Activated effector memory CD4-positive, alpha-beta T cell treated with Interleukin-2 at 50 U/mL for 16 hours (primary cell): ENCODE measurements at places on chromosomes 1 and 21.

DNA sequence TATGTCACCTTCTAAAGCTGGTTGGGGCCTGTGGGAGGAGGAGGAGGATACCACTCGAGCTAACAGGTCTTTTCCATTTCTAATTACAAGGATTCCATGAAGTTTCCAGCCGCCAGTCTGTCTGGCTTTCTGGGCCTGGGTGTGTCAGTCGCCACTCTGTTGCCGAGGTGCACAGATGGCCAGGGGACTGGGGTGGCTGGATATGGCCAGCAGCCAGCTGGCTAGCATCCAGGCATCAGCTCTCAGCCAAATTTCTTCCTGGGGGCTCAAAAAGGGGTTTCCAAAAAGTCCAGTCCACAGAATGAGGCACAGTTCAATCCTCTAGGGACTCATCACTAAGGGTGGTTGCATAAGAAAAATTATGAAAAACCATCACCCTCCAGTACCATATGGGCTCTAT, 32.4 kb downstream of the ITPKB start:
- no peak for DNase-seq

GRCh38 chr1:59699227-59699847, 115.4 kb upstream of the HOOK1 start:
- DNase-seq = no peak

DNA sequence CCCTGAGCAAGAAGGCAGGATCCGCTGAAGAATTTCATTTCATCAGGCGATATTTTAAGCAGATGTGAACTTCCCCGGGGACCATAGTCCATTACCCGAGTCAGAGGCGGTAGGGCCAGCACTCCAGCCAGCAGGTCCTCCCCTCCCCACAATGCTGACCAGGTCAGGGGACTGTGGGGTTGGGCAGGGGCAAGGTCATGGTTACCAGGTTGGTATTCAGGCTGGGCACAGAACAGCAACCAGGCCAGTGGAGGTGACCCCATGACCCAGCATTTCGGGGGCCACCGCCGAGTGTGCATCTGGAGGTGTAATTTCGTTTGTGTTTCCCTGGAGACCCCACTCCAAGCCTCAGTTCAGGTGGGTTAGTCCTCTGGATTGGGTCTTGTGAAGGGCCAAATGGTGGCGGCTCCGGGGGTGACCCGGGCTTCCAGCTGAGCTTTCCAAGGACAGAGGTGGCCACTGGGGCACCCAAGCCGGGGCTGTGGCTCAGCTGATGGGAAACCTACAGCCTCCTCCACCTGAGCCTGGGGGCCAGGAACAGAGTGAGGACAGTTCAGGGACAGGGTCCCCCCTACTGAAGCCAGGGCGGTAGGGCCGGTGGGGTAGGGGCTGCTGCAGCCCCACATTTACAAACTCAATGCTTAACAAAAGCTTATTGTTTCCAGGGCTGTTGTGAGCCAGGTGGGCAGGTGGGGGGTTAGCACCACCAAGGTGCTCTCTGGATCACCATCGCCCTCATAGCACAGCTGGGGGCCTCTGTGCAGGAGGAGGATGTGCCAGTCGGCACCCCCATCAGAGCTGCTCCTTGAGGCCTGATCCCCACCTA, 2.8 kb downstream of the PRDM16 start:
- DNase-seq = no peak

- DNase-seq = no peak
Observed at GRCh38 chr1:192008281-192008825, 149.9 kb upstream of the RGS18 start.

DNA sequence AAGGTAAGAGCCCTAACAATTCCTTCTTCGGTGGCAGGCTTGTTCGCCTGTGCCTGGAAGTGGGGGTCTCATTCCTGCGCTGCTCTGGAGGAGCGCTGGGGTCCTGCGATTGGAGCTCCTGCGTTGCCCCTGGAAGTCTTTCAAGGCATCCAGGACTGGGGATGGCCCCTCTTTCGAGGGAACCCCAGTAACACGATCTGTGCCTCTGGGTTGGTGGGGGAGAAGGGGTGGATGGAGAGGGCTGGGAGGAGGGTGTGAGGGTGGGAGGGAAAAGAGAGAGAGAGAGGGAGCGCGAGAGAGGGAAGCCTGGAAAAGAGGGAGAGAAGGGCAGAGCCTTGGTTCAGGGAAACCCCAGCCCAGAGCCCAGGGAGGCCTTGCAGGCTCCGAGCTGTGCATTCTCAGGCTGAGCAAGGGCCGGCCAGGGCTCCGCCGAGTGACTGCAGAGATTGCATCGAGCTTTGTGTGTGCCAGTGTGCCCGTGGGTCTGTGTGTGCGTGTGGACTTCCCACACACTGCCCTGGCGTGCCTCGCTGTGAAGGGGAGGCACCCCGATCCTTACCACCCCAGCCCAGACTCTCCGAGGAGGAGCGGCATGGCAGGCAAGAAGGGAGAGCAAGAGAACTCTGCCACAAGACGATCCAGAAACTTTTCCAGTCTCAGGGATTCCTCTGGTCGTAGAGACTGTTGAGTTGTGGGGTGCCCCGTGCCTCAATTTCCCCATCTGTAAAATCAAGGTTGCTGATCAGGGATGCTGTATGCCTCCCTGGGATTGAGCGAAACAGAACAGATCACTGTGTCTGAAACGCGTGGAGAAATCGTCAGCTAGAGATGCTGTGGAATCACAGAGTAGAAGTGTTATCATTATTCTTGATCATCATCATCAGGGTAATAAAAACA, 619 bp downstream of the BCL9 start:
- DNase-seq = peak; percentile 3

GRCh38 chr1:236689713-236690569, 3.6 kb downstream of the ACTN2 start:
- no peak for DNase-seq

- DNase-seq = no peak
Observed at GRCh38 chr1:8003438-8004112, 22.5 kb downstream of the ERRFI1 start.
